ENCODE measurements at places on chromosomes 6 and 20. TPM values are rescaled to one million over a fixed set of nuclear protein-coding genes. Genes with fewer than 3 reads are reported as not detected.

RIPOR3 gene
- total RNA-seq: not detected

ORC3 gene
- 35.4 TPM for total RNA-seq

- H3K36me3 ChIP-seq: no peaks in the 10 kb centered on the region
- DNase-seq: no peak
- no peaks in the 10 kb centered on the region for H3K4me1 ChIP-seq
- H3K4me3 ChIP-seq: no peak overlapping the region
Observed at GRCh38 chr6:47366335-47366890, 56.7 kb upstream of the TNFRSF21 start.

- no peaks in the 10 kb centered on the region for H3K36me3 ChIP-seq
- no peaks in the 10 kb centered on the region for H3K4me1 ChIP-seq
- no peak overlapping the region for H3K27ac ChIP-seq
Observed at GRCh38 chr6:46876126-46876525, 45.6 kb downstream of the ADGRF5 start.

MYBL2 gene
- 139 TPM for total RNA-seq

LHFPL5 gene
- total RNA-seq: not detected

DNA sequence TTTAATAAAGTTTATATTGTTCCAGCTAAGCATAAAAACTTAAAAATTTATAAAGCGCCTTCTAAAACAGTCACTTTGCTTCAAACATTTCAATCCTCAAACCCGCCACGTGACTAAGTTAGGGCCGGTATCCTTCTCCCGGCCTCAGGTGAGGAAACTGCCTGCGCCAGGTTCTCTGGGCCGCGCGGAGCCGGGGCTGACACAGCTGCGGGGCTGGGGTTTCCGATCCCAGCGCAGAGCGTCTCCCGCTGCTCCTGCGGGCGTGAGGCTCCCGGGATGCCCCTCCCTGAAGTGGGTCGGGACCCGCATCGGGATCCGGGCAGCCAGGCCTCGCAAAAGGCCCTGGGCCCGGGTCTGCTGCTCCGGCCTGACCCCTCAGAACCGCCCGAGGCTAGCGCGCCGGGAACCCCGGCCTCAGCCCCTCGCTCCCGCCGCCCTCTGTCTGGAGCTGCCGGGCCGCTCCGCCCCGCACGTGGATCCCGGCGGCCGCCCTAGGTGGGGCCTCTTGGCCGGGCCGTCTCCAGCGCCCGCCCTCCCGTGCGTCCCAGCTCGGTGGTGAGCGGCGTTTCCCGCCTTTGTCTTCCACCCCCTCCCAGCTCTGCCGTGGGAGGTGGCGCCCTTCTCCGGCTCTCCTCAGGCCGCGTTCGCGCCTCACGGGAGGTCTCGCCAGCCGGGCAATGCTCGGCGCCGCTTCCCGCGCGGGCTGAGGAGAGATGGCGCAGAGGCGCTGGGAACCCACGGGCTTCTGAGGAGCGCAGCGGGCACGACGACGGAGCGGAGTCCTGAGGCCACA lies 267.9 kb downstream of the DLL1 start:
- no peaks in the 10 kb centered on the region for H3K4me1 ChIP-seq
- H3K27me3 ChIP-seq: peaks cover 5% of the 10 kb centered on the region
- no peaks in the 10 kb centered on the region for H3K36me3 ChIP-seq
- peak overlapping the region; percentile 31 for H3K27ac ChIP-seq

DNA sequence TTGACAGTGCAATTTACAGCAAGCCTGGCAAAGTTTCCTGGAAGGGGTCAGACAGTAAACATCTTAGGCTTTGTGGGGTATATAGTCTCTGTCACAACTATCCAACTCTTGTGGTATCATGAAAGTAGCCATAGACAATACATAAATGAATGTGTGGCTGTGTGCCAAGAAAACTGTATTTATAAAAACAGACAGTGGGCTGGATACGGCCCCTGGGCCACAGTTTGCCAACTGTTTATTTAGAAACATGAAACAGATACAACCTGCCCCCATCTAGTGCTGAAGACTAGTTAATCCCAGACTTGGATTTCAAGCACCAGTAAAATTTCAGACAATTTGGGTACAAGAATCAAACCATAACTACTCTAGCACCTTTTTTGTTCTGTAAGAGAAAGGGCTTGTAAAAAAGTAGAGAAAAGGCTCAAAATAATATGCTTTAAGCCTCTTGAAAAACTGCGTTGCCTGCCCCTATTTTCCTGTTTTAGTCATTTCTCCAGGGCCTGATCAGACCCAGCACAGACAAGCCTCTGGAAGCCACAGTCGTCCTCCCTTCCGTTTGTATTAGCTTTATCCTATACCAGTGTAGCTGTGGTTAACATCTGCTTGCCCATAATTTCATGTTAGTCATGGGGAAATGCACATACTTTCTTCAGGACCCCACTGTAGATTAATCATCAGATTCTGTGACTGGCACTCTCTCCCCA lies 30.8 kb downstream of the JAG1 start:
- H3K4me3 ChIP-seq: no peak overlapping the region
- no peak overlapping the region for H3K27ac ChIP-seq
- peaks cover 2% of the 10 kb centered on the region for H3K4me1 ChIP-seq
- H3K36me3 ChIP-seq: no peaks in the 10 kb centered on the region
- DNase-seq: no peak

- no peaks in the 10 kb centered on the region for H3K27me3 ChIP-seq
- H3K4me3 ChIP-seq: no peak overlapping the region
- H3K36me3 ChIP-seq: peaks cover 18% of the 10 kb centered on the region
Observed at GRCh38 chr6:133957780-133958242, 4.8 kb downstream of the TBPL1 start.

DNA sequence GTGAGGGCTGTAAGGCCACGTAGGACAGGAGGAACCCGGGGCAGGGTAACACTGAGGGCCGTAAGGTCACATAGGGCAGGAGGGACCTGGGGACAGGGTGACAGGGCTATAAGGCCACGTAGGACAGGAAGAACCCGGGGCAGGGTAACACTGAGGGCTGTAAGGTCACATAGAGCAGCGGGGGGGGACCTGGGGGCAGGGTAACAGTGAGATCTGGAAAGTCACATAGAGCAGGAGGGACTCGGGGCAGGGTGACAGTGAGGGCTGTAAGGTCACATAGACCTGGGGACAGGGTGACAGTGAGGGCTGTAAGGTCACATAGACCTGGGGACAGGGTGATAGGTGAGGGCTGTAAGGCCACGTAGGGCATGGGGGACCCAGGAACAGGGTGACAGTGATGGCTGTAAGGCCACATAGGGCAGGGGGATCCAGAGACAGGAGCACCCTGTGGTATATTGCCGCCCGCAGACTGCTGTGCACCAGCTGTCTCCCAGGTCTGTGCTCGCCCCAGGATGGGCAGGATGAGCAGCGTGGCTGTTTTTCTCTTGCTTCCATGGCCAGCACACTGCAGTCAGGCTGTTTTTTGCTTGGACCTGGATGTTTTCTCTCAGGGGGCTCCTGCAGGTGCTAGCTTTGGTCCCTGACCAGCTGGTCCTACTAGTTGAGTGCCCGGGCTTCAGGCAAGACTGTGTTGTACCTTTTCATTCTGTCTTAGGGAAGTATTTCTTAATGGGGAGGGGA lies 55.7 kb downstream of the SYTL3 start:
- no peak for DNase-seq
- H3K27me3 ChIP-seq: no peaks in the 10 kb centered on the region
- no peak overlapping the region for H3K27ac ChIP-seq
- no peak overlapping the region for H3K4me3 ChIP-seq

- no peak overlapping the region for H3K4me3 ChIP-seq
- no peaks in the 10 kb centered on the region for H3K4me1 ChIP-seq
- H3K27me3 ChIP-seq: no peaks in the 10 kb centered on the region
- H3K36me3 ChIP-seq: no peaks in the 10 kb centered on the region
- no peak for DNase-seq
Observed at GRCh38 chr20:58603721-58604120, 47.4 kb upstream of the STX16 start.

BPIFB4 gene
- not detected for total RNA-seq

PSORS1C2 gene
- total RNA-seq: not detected

DNA sequence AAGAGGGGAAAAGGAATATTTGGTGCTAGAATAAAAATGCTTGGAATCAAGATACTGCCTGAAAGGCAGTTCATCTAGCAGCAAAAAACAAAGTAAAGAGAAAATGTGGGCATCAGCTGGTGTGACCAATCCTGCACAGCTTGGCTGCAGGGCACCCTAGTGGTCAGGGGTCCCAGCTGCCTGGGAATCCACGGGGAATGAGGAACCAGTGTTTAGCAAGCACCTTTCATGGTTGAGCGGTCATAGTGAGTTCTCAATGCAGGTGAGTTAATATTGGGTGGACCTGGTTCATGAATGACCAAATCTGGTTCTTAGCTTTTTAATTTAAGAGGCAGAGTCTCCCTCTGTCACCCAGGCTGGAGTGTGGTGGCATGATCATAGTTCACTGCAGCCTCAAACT lies 53.3 kb downstream of the CAP2 start:
- no peaks in the 10 kb centered on the region for H3K36me3 ChIP-seq
- H3K4me1 ChIP-seq: no peaks in the 10 kb centered on the region
- DNase-seq: no peak
- H3K27me3 ChIP-seq: no peaks in the 10 kb centered on the region

GRCh38 chr20:57399587-57400155 lies 8.5 kb downstream of the RBM38 start:
- H3K27ac ChIP-seq: peak overlapping the region; percentile 99
- peaks cover 70% of the 10 kb centered on the region for H3K36me3 ChIP-seq
- peak; percentile 78 for DNase-seq
- peak overlapping the region; percentile 86 for H3K4me3 ChIP-seq
- peaks cover 70% of the 10 kb centered on the region for H3K4me1 ChIP-seq
